Activated naive CD4-positive, alpha-beta T cell treated with anti-CD3 and anti-CD28 coated beads, Interleukin-2, amount 10 ng/mL, durations not matched to agents 7 days and 5 days (primary cell): ENCODE measurements at places on chromosomes 13 and 19.
A peak's percentile ranks its signal among the peaks of the same experiment; 100 is the strongest.

- peaks cover 10% of the 10 kb centered on the region for H3K36me3 ChIP-seq
- no peaks in the 10 kb centered on the region for H3K27me3 ChIP-seq
- H3K4me1 ChIP-seq: peaks cover 26% of the 10 kb centered on the region
- H3K4me3 ChIP-seq: no peak overlapping the region
- H3K27ac ChIP-seq: peak overlapping the region; percentile 9
Observed at GRCh38 chr19:34317311-34317927, 47.6 kb upstream of the GPI start.

- peaks cover 24% of the 10 kb centered on the region for H3K4me1 ChIP-seq
- peaks cover 11% of the 10 kb centered on the region for H3K36me3 ChIP-seq
- peak; percentile 81 for DNase-seq
- H3K27ac ChIP-seq: peak overlapping the region; percentile 91
- peak overlapping the region; percentile 74 for H3K4me3 ChIP-seq
Observed at GRCh38 chr19:47226426-47227351, 4.3 kb downstream of the BBC3 start.

GRCh38 chr19:55650602-55651230 is 2.7 kb downstream of the CCDC106 start:
- peaks cover 11% of the 10 kb centered on the region for H3K36me3 ChIP-seq
- no peak for DNase-seq
- H3K4me3 ChIP-seq: peak overlapping the region; percentile 44

GRCh38 chr13:33191425-33192210 is 93.9 kb downstream of the STARD13 start:
- H3K27ac ChIP-seq: no peak overlapping the region
- no peaks in the 10 kb centered on the region for H3K36me3 ChIP-seq
- DNase-seq: no peak
- peaks cover 10% of the 10 kb centered on the region for H3K4me1 ChIP-seq
- H3K27me3 ChIP-seq: peaks cover 4% of the 10 kb centered on the region

DNA sequence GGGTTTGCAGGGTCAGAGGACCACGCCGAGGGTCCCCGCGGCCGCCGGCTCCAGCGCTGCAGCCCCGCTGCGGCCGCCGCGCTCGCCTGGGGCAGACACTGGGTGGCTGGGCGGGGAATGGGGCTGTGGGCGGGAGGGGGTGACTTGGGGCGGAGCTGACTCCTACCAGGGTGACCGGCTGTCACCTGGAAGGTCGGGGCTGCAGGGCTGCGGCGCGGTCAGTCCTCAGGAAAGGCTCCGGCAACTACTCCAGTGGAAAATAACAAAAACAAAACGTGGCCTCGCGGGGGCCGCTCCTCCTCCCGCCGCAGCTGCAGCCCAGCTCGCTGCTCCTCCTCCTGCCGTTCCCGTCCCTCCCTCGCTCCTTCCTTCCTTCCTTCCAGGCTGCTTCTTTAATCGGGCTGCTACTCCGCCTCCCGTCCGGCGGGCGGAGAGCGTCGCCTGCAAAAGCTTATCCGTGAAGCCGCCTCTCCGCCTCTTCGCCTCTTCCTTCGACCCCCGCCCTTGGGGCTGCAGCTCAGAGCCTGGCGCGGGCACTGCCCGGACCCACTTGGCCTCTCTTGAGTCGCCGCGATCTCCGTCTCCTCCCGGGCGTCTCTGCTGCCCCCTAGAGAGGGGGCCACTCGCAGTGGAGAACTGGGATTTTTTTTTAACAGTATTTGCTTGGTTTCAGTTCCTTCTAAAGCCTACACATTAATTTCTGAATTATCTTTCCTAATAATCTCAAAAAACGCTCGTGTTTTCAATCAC is at the start of gene TBC1D4:
Gene TBC1D4 (minus strand): TSS at position 100 of the 750 bp plus-strand sequence. CDS start 402 bp downstream, outside the sequence.
- H3K27ac ChIP-seq: no peak within 1 kb of the TSS
- H3K4me3 ChIP-seq: peak within 1 kb of the TSS; percentile 97
- no peaks in the 10 kb centered on the region for H3K36me3 ChIP-seq
- H3K4me1 ChIP-seq: peaks cover 15% of the 10 kb centered on the region

DNA sequence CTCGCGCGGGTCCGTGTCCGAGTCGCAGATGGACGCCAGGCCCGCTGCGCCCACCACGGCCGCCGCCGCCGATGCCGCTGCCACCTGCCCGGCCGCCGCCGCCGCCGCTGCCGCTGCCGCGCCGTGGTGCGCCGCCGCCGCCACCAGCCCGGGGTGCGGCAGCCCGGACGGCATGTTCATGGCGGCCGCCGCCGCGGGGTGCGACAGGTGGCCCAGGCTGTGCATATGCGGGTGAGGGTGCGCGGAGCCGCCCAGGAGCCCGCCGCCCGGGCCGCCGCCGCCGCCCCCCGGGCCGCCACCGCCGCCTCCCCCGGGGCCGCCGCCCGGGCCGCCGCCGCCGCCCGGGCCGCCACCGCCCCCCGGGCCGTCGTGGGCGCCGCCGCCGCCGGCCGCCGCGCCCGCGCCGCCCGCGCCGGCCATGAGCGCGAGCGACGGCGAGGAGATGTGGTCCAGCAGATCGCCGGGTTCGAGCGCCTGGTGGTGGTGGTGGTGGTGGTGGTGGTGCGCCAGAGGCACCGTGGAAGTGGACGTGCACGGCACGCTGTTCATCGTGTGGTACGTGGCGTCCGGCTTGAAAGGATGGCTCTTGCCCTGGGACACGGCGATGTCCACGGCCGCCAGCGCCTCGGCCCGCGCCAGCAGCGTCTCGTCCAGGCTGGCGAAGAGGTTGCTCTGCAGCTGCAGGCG is 1.3 kb downstream of the POU4F1 start:
- H3K27me3 ChIP-seq: peaks cover 94% of the 10 kb centered on the region
- H3K36me3 ChIP-seq: peaks cover 8% of the 10 kb centered on the region
- peak overlapping the region; percentile 74 for H3K4me3 ChIP-seq

DNA sequence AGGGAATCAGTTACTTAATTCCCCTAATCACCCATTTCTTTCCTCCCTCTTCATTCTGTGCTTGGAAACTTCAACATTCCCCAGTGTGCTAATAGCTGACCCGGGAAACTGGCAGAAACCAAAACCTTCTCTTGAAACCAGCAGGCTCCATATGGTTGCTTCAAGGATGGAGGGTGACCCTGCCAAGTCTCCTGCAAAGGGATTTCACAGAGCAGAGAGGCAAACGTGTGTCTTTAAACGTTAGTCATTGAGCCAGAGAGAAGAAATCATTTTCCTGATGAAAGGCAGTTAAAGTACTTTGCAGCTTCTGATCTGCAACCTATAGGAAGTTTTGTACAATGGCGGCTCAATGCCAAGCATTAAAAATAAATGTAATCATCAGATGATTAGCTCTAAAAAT is 220.9 kb downstream of the POU4F1 start:
- H3K4me3 ChIP-seq: no peak overlapping the region

- H3K4me3 ChIP-seq: no peak overlapping the region
- H3K36me3 ChIP-seq: peaks cover 14% of the 10 kb centered on the region
- no peak overlapping the region for H3K27ac ChIP-seq
- no peak for DNase-seq
Observed at GRCh38 chr19:45275370-45275971, 24.4 kb downstream of the MARK4 start.

GRCh38 chr19:30358319-30358718 is 13.9 kb upstream of the ZNF536 start:
- H3K36me3 ChIP-seq: no peaks in the 10 kb centered on the region
- no peaks in the 10 kb centered on the region for H3K4me1 ChIP-seq
- no peak overlapping the region for H3K4me3 ChIP-seq
- no peak overlapping the region for H3K27ac ChIP-seq
- DNase-seq: no peak
- peaks cover 27% of the 10 kb centered on the region for H3K27me3 ChIP-seq

DNA sequence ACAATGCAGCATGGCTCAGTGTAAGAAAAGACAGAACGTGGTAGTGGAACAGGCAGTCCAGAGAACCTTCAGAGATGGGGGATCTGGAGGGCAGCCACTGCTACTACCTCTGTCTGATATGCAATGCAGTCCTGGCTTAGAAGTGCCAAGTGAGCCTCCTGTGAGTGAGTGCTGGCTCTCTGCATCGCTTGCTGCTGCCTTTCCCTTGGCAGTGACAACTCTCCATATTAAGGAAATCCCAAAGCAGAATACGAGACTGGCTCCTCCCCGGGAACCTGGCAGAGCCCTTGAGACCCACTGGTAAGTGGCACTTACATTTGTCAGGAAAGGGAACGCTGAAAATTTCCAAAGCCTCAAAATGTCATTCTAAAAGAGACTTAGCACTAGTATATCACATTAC is 7.5 kb downstream of the DOCK9 start:
- peak overlapping the region; percentile 33 for H3K27ac ChIP-seq
- H3K4me3 ChIP-seq: no peak overlapping the region
- DNase-seq: no peak
- H3K36me3 ChIP-seq: peaks cover 8% of the 10 kb centered on the region
- peaks cover 51% of the 10 kb centered on the region for H3K4me1 ChIP-seq

- no peaks in the 10 kb centered on the region for H3K36me3 ChIP-seq
- no peak for DNase-seq
- H3K4me1 ChIP-seq: no peaks in the 10 kb centered on the region
- no peak overlapping the region for H3K4me3 ChIP-seq
- H3K27ac ChIP-seq: no peak overlapping the region
Observed at GRCh38 chr13:75145927-75146326, 336.0 kb downstream of the TBC1D4 start.

- no peaks in the 10 kb centered on the region for H3K27me3 ChIP-seq
- H3K27ac ChIP-seq: no peak overlapping the region
- H3K36me3 ChIP-seq: no peaks in the 10 kb centered on the region
- H3K4me1 ChIP-seq: no peaks in the 10 kb centered on the region
- H3K4me3 ChIP-seq: no peak overlapping the region
Observed at GRCh38 chr19:31560086-31561060, 211.1 kb upstream of the TSHZ3 start.

- DNase-seq: no peak
- H3K4me3 ChIP-seq: no peak overlapping the region
- H3K27ac ChIP-seq: no peak overlapping the region
- no peaks in the 10 kb centered on the region for H3K36me3 ChIP-seq
Observed at GRCh38 chr13:96946709-96947311, 47.5 kb downstream of the OXGR1 start.

DNA sequence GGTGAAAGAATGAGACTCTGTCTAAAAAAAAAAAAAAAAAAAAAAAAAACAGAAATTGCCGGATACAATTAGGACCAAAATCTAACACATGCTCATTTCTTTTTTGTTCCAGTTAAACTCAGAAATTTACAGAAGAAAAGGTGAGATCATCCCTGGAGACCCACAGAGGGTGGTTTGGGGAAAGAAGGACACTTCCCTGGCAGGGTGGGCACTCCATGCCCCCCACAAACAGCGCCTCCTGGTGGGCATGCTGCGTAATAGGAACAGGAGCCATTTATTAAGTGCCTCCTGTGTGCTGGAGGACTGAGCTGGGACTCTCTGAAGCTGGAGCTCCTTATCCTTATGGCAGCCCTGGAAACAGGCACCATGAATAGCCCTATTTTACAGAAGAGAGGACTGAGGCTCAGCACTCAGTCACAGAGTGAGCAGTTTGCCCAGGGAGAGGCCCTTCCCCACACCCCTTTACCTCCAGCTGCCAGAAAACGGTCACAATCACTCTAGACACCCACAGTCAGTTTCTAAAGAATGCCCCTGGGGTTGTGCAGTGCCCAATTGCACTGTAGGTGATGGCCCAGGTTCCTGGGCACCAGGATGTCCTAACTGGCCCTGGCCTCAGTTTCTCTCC is 10.1 kb downstream of the C19orf38 start:
- no peak overlapping the region for H3K27ac ChIP-seq
- DNase-seq: peak; percentile 47
- H3K4me3 ChIP-seq: no peak overlapping the region
- H3K36me3 ChIP-seq: peaks cover 1% of the 10 kb centered on the region
